ENCODE measurements at places on chromosomes 11 and 22.
A peak's percentile ranks its signal among the peaks of the same experiment; 100 is the strongest.

DNA sequence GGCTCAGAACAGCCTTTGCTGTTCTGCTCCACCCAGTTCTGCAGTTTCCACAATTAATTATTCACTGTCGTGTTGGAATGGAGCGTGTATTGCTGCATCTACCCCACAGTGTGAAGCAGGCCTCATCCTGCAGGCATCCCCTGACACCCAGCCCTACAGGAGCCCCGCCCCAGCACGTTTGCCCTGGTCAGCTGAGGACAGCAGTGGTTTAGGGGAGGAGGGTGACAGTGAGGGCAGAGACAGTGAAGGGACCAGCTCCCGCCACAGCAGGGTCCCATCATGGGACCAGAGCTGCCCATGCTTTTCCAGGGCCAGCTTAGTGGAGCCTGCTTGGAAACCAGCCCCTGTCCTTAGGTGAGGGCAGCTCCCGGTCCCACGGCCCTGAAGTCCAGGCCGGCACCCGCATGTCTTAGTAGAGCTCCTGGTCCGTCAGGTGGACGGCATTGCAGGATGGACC, 273.0 kb downstream of the TBC1D22A start:
- DNase-seq = no peak

DNA sequence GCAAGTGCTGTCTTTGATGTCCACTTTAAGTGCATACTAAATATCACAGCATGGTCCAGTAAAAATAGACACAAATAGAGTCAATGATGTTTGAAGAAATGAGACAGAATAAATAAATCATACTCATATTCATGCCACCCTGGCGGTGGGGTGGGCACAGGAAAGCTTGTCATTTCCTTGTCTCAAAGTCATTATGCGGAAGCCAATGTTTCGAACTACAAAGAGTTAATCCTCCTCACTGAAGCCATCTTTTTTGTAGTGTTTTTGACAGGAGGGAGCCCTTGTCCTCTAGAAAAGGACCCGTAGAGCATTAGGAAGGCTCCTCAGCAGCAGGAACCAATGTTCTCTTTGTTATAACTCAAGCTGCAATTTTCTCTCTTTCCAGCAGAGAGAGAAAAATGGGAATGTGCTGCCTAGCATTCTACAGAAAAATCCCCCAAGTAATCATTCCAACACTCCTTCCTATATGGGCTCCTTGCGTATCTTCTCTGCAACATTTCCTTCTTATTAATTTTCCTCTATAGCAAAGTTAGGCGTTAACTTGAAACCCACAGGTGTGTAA, 30.6 kb downstream of the SC5D start:
- DNase-seq = no peak

- peak; percentile 81 for DNase-seq
These were observed 6.9 kb downstream of the CDC42EP1 start for GRCh38 chr22:37566903-37567798.

- no peak for DNase-seq
These were observed 43.9 kb upstream of the ANGPTL5 start for GRCh38 chr11:101960231-101960630.
